ENCODE measurements at places on chromosomes 1 and 21.

DNA sequence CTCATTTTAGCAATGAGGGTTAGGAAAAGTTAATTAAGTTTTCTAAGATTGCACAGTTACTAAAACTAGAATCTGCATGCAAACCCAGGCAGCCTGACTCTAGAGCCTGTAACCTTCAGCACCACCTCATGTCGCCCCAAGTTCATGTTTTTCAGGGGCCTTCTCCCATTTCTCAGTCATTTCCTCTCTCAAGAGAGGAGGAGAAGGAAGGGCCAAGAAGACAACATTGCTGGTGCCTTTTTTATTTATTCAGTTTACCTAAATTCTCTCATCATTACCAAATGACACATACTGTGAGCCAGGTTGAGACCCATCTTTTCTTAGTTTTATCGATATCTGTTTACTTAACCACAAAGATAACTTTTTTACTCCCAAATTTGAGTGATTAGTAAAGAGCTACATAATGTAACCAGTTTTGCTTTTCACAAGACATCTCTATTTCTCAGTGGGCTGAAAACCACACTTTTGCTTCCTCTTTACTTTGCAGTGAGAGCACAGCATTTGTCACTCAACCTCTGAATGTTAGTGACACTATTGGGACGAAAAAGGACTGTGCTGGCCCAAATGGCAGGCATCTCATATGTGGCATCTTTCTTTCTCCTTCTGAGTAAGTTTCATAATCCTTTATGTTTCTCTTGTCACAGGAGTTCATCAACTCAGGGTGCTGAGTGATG, at the start of gene CD101:
TSS of gene CD101 (plus strand) at position 507 of the 674 bp plus-strand sequence. CDS start at position 565, 58 bp downstream.
- DNase-seq, result peak; percentile 61

GRCh38 chr1:59776960-59777852, 37.5 kb upstream of the HOOK1 start:
- no peak for DNase-seq

- peak; percentile 43 for DNase-seq
These were observed 161.8 kb downstream of the GABPA start for GRCh38 chr21:25896501-25897056.

DNA sequence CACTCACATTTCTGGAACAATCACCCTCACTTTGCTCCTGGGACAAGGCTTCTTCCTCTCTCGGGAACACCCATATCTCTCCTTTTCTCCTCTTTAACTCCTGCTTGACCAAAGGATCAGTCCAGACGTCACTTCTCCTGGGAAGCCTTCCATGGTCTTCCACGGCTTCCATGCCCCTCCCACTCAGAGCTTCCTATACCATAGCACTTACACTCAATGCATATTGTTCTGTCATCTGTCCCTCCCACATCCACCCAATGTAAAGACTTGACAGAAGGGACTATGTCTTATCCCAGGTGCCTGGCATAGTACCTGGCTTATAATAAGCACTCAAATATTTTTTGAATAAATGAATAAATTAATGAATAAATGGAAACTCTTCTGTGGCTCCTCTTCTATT, 28.2 kb downstream of the CD34 start:
- no peak for DNase-seq

DNA sequence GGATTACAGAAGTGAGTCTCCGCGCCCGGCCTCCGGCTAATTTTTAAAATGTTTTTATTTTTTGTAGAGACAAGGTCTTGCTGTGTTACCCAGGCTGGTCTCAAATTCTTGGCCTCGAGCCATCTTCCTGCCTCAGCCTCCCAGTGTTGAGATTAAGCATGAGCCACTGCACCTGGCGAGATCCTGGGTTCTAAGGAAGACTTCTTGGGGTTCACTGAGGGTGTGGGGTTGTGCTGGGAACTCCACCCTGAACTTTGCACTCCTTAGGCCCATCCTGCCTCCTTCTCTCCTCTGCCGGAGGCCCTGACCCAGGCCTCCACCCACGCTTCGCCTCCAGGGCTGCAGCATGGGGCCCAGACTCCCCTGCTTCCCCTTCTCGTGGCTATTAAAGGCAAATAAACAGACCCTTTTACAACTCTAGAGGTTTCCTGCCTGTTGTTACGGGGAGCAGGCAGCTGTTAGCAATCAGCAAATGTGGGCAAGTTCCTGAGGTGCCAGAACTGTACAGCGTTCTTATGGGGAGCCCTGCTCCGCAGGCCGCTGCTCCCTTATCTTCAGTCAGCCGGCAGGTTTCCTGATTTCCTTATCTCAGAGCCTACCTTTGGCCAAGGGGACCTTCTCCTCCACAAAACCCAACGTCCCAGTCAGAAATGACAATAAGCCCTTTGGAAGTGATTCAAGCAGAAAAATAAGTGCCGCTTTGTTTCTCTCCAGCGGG, 41.0 kb upstream of the LIN9 start:
- peak; percentile 73 for DNase-seq

DNA sequence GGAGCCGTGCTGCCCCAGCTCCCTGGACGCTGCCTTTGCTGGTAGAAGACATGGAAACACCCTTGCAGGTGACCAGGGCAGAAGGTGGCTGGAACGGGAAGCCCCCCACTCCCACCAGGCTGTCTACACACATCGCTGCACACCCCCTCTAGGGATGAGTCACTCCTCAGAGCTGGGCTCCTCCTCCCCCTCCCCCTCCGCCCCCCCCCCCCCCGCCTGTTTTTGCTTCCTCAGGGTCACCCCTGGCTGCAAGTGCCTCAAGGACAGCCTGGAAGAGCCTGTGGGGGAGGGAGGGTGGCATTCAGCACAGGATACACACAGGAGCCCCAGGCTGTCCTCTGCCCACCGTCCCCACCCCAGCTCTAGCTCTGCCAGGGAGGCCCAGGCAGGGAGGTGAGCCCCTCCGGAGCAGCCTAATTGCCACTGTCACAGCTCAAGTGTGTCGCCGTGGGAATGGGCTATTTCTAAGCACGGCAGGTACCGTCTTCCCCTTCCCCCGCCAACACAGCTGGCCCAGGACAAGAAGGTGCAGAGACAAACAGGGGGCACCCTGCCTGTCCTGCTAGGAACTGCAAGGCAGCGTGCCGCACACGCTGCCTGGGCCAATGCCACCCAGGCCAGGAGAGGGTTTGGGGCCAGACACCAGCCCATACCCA, 2.5 kb downstream of the FNDC10 start:
- DNase-seq, result peak; percentile 67

- DNase-seq, result no peak
These were observed 40.4 kb upstream of the TMEM61 start for GRCh38 chr1:54940042-54940441.

DNA sequence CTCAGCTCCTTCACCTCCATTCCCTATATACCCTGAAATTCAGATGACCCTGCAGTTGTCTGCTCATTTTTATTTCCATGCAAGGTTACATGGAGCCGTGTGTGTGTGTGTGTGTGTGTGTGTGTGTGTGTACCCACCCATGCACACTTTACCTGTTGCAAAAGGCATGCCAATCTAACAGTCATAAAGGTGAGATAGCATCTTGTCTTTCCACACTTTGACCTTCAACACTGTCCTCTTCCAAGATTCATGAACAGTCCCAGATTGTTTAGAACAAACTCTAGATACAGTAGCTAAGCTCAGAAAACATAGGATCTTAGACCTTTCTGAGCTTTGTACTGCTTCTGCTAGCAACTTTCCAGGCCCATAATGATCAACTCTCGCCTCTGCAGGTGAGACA, 9.5 kb downstream of the LRRN2 start:
- no peak for DNase-seq

DNA sequence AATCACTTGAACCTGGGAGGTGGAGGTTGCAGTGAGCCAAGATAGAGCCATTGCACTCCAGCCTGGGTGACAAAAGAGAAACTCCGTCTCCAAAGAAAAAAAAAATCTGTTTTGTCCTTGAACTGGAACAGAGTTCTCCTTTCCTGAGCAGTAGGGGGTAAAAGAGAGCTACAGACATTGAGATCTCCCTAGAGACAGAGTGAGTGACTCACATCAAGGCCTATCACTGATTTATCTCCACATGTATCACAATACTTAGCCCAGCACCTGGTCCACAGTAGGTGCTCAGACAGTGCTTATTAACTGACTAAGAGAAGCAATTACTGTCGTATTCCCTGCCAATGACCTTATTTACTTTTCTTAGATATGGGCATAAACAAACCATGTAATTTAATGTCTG, 354.1 kb upstream of the C1orf87 start:
- DNase-seq, result no peak

GRCh38 chr1:157069601-157070000, 24.1 kb upstream of the ARHGEF11 start:
- no peak for DNase-seq

- DNase-seq, result peak; percentile 53
These were observed 10.0 kb downstream of the LRRC53 start for GRCh38 chr1:74502432-74502831.

GRCh38 chr1:56897150-56898004, 42.8 kb downstream of the C8A start:
- DNase-seq, result no peak

DNA sequence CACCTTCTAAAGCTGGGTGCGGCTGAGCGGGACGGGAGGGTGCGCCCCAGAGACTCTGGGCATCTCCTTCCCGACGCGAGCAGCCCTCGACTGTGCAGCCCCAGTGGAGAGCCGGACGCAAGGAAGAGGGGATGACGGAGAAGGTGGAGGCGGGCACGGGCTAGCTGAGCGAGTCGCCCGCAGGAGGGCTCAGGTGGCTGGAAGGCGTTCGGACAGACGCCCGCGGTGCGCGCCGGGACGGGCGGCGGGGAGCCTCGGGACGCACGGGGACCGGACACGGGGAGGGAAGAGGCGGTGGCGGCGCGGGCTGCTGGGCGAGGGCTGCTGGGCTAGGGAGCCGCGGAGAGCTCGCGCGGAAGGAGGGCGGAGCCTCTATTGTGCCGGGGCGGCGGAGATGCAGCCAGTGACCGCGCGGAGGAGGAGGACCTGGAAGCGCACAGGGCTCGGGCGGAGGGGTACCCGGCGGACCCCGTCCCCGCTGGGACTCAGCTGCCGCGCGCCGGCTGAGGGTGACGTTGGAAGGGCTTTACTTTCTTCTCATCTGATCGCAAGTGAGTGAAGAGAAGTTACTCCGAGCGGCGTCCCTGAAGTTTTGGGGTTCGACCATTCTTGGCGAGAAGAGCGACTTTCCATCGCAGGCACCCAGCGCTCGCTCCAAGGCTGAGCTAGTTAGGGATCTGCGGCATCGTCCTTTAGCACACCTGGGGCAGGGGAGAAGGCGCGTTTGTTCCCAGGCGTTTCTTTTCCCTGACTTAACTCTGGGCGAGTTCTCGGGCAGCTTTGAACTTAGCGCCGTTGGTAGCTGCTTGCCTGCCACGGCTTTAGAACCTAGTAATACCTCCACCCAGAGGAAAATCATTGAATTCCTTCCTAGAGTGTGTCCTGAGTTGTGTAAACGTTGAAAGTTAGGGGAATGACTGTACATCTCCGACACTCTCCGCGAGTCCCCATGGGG, at the start of gene OLFML2B:
TSS of gene OLFML2B (minus strand) at position 323 of the 955 bp plus-strand sequence. CDS start 439 bp downstream, outside the sequence.
- DNase-seq, result peak; percentile 80

GRCh38 chr1:108085628-108086027, 114.5 kb downstream of the SLC25A24 start:
- DNase-seq, result no peak

DNA sequence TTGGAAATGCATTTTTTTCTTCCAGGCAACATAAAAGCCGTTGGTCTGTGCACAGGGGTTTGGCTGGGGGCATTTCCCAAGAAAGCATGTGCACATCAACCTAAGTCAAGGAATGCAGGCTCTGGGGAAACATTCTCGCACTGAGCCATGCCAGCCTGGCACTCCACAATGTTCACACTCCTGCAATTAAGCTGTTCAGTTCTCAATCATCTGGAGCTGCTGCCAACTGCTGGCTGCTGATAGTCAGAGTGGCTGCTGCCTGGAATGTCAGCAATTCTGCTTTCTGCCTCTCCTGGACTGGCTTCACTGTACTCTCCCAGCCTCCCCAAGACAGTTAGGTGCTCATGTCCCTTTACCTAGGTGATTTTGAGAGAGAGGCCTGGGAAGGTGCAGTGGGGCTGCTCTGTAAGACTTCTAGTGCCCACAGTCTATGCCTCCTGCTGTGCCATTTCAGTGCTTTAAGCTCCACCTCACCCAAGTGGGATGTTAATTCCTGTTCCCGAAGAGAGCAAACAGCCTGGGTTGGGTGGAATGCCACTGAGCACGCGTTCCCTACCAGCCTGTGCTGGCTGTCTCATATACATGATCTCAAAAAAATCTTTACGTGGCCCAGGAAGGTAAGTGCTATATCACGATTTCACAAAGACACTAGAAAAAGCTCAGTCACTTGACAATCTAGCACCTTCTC, 131.7 kb downstream of the BRINP2 start:
- DNase-seq, result no peak
